ENCODE measurements at places on chromosomes 3 and 15.

GRCh38 chr3:160665784-160666526 lies 11.0 kb upstream of the ARL14 start:
- no peak for DNase-seq

DNA sequence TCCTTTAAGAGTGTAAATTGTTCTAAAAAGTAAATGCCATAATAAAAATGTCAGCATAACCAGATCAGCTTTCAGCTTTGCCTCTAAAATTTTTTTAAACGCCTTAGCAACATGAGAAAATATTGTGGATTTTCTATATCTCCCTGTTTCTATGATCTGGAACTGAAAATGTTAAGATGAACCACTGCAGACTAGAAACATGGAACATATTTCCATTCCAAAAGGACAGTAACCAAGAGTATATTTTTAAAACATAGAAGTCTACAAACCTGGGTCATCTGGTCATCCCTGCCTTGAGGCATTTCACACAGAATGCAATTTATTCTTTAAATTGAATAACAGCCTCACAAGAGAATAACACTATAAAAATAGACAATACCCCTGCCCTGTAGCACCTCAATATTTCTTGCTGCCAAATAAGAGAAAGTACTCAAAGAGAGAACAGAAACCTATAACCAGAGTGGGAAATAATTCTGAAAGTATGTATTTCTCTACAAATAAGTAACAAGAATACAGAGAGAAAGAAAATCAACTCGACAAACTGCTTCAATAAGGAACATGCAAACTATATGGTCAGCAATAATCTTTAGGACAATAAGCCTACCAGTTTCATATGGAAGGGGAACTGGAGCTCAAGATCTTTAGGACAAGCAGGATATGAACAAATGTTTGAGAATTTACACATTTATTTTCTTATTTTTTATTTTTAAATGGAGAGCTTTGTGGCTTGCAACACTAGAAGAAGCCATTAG lies 949.0 kb downstream of the EPHA3 start:
- DNase-seq, result no peak

- no peak for DNase-seq
These were observed 291.8 kb downstream of the NAALADL2 start for GRCh38 chr3:175150812-175151401.

- no peak for DNase-seq
These were observed 40.5 kb downstream of the STT3B start for GRCh38 chr3:31573036-31573779.

DNA sequence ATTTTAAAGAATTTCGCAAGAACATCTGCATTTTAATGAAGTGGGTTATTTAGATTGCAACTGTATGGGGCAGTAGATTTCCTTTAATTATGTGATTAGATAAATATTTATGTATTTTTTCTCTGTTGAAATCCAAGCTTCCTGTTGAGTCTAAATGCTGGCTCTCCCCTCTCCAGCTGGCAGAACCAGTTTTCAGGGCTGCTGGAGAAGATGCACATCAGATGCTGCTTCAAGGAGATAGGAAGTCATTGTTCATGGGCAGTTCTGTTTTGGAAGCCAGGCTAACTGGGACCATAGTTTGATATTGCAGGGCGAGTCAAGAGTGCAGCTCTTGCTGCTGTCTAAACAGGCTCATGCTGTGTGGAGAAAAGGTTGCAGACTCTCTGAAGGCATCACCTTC lies 97.4 kb downstream of the SLC9A9 start:
- no peak for DNase-seq

- no peak for DNase-seq
These were observed 10.6 kb downstream of the CMC1 start for GRCh38 chr3:28252001-28252431.

DNA sequence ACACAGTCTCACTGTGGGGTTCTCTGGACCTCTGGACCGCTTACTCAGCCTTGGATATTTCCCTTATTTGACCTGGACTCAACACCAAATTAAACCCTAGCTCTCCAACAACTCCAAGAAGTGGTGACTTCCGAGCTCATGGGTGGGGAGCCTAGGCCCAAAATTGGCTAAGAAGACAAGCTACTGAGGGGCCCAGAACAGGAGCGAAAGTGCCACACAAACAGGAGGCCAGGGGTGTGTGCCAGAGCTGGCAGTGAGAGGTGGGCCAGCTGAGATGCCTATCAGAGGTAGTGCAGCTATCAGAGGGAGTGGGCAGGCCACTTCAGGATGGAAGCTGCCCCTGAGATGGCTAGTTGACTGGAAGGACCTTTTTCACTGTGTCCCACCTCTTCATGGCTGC lies 151.1 kb upstream of the PRR20G start:
- DNase-seq, result no peak

DNA sequence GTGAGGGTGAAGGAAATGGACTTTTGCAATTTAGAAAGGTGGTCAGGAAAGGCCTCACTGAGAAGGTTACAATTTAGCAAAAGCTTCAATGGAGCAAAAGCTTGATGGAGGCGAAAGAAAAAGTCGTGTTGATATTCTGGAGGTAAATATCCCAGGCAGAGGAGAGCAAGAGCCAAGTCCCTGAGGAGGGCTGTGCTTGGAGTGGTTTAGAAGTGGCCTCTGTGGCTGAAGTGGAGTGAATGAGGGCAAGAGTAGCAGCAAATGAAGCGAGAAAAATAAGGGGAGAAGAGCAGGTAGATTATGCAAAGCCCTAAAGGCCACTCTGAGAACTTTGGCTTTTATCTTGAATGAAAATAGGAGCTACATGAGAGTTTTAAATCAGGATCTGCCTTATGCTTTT lies 54.1 kb downstream of the GUCA1C start:
- no peak for DNase-seq

Data from GM12891 (cell line).